Stimulated activated CD8-positive, alpha-beta memory T cell treated with anti-CD3 and anti-CD28 coated beads, Interleukin-7, amount 100 ng/mL, for 1 hour (primary cell): ENCODE measurements at places on chromosomes 11 and 22.

DNA sequence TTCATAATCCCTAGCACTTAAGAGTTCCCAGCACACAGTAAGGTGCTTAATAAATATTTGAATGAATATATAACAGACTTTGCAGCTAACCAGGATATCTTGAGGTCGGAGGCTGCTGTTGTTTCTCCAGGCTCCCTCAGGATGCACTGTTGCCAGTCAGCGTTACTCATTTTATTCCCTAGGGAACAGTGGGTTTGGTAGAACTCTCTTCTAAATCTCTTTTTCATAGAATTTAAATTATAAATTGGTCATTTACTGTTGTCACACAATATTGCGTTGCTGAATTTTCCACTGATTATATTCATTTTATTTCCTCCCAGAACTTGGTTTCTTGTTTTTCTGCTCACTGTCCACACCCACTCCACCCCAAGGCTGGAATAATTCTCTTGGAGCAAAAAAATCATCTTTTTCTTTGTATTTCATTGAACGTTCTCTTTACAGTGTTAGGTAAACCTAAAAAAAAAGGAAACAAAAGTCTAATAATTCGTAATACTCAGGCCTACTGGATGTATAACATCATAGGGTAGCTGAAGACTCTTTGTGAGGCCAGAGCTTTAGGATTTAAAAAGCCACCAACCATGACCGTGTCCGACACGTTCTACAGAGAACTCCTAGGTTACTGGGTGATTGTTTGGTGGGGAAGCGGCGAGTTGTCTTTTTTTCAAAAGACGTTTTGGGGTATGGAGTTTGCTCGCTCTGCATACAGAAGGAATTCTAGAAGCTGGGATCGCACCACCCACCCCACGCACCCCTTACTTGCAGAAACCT lies 766 bp upstream of the CAPRIN1 start:
- no peak for DNase-seq

DNA sequence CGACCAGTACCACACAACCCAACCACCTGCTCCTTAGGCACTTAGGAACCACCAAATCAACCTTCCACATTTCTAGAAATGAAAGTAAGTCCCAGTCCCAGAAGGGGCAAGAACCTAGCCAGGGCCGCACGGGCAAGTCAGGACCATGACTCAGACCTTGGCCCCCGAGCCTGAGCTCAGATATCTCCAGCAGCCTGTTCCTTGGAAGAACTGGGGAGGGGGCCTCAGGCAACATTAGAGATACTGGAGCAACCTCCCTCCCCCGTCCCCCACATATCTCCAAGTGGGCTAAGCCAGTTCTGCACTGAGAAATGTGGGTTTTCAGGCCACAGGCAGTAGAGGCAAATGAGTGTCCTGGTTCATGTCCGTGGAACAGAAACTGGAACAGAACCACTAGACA lies 7.7 kb downstream of the ARAP1 start:
- no peak for DNase-seq

DNA sequence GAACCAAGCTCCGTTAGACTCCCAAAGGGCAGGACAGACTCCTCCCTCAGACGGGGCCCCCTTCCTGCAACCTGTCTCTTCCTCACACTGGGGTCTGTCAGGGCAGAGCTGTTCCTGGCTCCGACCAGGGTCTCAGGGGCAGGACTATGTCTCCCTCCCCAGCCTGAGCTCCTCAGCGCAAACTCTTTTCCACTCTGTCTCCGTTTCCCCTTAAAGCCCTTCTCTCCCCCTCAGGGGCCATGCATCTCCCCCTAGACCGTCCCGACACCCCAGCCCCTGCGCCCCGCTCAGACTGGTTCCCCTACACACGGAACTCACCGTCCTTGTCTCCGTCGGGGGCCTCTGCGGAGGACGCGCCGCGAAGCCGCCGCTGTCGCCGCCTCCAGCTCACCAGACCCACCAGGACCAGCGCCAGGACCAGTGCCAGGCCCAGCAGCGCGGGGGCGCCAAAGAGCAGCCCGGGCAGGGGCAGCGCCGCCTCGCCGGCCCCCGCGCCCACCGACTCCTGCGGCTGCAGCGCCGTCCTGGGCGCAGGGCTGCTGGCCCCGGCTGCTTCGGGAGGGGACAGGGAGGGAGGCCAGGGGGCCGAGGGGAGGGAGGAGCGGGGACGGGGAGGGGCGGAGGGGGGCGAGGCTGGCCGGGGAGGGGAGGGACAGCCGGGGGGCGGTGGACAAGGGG lies 684 bp downstream of the TNFRSF13C start:
- DNase-seq: peak; percentile 59

- DNase-seq: no peak
Measured at GRCh38 chr11:113174882-113175281, 139.5 kb upstream of the TTC12 start.

- DNase-seq: no peak
Measured at GRCh38 chr22:28232204-28232603, 313.1 kb upstream of the PITPNB start.

GRCh38 chr11:65968600-65969482 lies 7.3 kb downstream of the SART1 start:
- DNase-seq: no peak
